ENCODE measurements at places on chromosomes 4 and X.

DNA sequence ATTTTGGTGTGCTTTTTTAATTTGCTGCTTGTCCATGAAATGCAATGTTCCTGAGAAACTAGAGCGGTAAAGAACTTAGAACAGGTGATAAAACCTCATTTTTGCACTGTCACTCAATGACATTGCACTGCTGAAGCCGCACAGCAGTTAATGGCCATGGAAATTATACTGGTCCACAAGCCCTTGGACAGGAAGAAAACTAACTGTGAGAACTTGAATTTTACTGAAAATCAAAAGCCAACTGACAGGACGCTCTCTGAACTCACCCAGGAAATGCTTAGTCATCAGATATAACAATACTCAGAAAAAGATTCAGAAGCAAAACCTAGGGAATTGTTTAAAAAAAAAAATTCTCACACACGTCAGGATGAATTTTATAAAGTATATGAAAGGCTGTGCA lies 246.4 kb upstream of the SLC7A11 start:
- DNase-seq = no peak

DNA sequence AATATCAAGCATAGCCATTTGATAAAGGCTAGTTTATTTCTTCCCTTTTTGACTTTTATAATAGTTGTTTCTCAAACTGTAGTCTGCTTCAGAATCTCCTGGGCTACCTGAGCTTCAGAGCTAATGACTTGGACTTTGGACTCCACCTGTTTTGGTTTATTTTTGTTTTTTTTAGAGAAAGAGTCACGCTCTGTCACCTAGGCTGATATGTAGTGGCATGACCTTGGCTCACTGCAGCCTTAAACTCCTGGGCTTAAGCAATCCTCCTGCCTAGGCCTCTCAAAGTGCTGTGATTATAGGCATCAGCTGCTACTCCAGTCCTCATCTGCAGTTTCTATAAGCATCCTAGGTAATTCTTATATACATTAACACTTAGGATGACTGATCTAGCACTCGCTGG lies 90.5 kb downstream of the DDIT4L start:
- DNase-seq = no peak

DNA sequence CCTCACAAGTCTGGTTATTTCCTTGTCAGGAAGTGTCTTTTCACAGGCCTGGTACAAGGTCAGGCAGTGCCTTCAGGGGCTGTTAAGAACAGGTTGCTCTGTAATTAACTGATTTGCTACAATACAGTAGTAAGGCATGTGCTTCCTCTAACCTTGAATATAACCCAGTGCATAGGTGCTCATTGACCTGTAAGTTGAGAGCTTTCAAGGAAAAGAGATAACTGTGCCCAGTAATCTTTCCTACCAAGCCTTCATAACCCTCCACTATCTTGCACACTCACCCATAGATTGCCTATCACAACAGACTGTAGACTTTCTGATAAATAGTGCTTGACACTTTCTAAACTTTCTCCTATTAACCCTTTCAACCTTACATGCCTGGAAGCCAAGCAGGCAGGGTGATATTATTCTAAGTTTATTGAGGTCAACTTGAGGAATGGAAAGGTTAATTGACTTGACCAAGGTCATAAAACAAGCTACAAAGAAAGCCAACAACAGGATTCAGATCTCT lies 148.1 kb downstream of the PPARGC1A start:
- no peak for DNase-seq

DNA sequence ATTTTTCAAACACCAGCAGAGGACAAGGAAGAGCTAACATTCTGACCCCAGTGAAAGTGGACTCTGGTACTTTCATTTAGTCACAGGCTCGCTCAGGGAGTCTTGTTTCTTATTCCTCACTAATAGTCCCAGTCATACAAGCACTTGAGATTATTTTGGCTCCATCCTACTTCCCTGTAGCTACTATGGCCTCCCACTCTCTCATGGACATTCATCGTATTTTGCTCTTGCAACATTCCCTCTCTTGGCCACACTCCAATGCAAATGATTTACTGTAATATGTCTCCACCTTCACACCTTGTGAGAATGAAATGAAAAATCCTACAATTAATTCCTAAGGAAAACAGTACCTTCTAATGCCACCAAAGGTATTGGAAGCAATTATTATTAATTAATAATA lies 21.3 kb downstream of the PLRG1 start:
- DNase-seq = no peak

DNA sequence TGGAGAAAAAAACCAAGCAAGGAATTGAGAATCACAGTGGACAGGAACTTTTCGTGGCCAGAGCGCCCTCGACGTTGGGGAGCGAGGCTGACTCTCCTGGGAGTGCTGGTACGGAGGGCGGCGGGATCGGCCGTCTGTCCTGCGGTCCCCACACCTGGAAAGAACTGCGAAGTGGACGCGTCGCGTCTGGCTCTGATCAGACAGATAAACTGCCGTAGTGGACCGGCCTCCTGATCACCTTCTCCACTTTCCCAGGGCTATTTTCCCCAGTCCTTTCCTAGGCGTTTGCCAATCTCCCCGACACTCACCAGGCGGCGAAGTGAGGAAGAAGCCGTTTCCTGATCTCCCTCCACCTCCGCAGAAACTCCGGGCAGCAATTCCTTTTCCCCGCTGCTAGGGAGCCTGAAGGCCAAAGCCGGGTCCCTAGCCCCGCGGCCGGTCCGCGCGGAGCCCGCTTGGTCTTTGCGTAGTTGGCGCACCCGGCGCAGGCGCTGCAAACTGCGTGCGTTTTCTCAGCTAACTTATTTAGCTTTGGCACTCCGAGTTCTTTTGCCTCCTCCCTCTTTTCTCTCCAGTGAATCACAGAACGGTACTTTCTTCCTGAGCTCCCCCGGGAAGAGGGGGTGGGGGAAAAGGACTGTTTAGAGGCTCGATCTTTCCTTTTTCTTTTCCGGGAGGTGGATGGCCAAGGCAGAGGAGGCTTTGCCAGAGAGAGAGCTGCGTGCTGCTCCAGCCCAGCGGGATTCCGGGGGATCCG lies at the start of gene ARSJ:
ARSJ (minus strand) TSS at position 500 of the 757 bp plus-strand sequence. CDS start 813 bp downstream, outside the sequence.
- DNase-seq = no peak

- DNase-seq = no peak
Measured at GRCh38 chr4:145044341-145044740, 53.7 kb downstream of the ANAPC10 start.

GRCh38 chr4:44679060-44679459 lies 840 bp downstream of the GUF1 start:
- DNase-seq = no peak

- DNase-seq = no peak
Measured at GRCh38 chr4:21763855-21764254, 184.7 kb downstream of the KCNIP4 start.

GRCh38 chr4:184066584-184067300 lies 150.9 kb downstream of the ENPP6 start:
- no peak for DNase-seq

DNA sequence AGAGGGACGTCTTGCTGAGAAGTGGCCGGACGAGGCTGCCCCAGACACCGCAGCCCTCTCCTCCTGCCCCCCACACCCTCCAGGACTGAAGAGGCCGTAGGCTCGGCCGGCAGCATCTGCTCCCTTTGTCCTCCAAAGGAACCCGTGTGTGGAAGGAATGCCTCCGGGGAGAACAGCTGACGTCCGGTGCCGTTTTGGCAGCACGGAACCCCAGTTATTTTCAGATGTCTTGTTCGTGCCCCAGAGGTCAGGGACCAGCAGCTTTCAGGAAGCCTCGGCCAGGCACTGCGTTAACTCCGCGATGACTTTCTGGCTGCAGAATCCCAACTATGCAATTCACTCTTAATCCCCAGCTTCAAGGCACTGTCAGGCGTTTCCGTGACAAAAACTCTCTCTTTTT lies 10.9 kb upstream of the PPP2R3B start:
- DNase-seq = no peak

DNA sequence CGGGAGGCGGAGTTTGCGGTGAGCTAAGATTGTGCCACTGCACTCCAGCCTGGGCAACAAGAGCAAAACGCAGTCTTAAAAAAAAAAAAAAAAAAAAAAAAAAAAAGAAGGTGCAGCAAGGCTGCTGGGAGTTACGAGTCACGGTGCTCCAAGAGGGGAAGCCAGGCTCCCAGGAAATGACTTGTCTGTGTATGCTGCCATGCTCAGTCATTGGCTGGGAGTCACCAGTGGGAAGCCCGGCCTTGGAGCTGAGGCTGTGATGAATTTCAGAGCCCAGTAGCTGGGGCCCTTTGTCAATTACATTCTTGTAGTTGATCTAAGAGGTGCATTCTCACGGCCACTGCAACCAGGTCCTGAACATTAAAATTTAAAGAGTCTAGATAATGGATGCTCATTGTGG lies 1105.1 kb upstream of the TENM3 start:
- no peak for DNase-seq

DNA sequence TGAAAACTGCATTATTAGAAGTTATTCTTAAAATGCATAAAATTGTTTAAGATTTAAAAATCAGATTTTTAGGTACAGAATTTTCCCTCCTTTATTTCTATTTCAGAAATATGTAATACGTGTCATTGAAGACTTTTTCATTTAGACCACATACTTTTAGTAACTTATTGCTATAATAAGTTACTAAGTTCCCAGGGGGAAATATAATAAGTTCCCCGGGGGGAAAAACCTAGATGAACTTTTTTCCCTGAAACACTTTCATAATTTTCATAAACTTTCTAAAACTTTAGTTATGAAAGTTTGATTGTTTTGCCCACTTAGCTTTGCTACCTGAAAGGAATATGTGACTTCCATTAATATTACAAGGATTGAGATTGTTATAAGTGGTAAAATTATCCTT lies 1341.5 kb upstream of the IGFBP7 start:
- DNase-seq = no peak

GRCh38 chr4:124325690-124326089 lies 386.8 kb downstream of the ANKRD50 start:
- no peak for DNase-seq

All from activated T-helper 9 cell treated with anti-CD3 and anti-CD28 coated beads, Interleukin-2, amount 50 U/mL, for 16 hours (primary cell).